Bronchial smooth muscle cell (primary cell): ENCODE measurements at places on chromosomes 5 and 9. TPM values are rescaled to one million over a fixed set of nuclear protein-coding genes. Genes with fewer than 3 reads are reported as not detected.

Gene TRIM7
- 1.7 and 3.0 TPM in 2 replicates for total RNA-seq

Gene PDZD2
- total RNA-seq = 0.09 and 0.16 TPM in 2 replicates

Gene AGXT2
- total RNA-seq = not detected in 2 replicates

Gene PLPPR1
- not detected in 2 replicates for total RNA-seq

Gene NAIF1
- 12.3 and 17.8 TPM in 2 replicates for total RNA-seq

Gene CCDC171
- 4.4 and 5.7 TPM in 2 replicates for total RNA-seq

Gene GLDC
- total RNA-seq = 0.09 and 0.16 TPM in 2 replicates

Gene SV2C
- not detected in 2 replicates for total RNA-seq

Gene GARIN3
- not detected in 2 replicates for total RNA-seq

Gene TSSK1B
- total RNA-seq = 0.16 and 0.26 TPM in 2 replicates

Gene NIM1K
- total RNA-seq = 3.9 and 4.2 TPM in 2 replicates

Gene TMC1
- total RNA-seq = under 0.01 and 0.26 TPM in 2 replicates

Gene REEP2
- 9.8 and 16.4 TPM in 2 replicates for total RNA-seq

Gene PAIP1
- 29.0 and 44.8 TPM in 2 replicates for total RNA-seq

Gene PFDN1
- 21.9 and 30.7 TPM in 2 replicates for total RNA-seq

Gene KCNT1
- total RNA-seq = not detected in 2 replicates

Gene KCNIP1
- not detected in 2 replicates for total RNA-seq

Gene BHMT2
- total RNA-seq = 4.4 and 4.6 TPM in 2 replicates

Gene AGPAT2
- 27.7 and 31.8 TPM in 2 replicates for total RNA-seq

Gene TBC1D2
- total RNA-seq = 1.6 and 4.4 TPM in 2 replicates

Gene GLT6D1
- not detected in 2 replicates for total RNA-seq

Gene AUH
- 32.0 and 39.1 TPM in 2 replicates for total RNA-seq

Gene KCNV2
- not detected in 2 replicates for total RNA-seq

Gene EIF4EBP3
- 1.3 and 1.7 TPM in 2 replicates for total RNA-seq

Gene MEGF9
- total RNA-seq = 5.9 and 7.9 TPM in 2 replicates

Gene MUSK
- 0.32 and 2.1 TPM in 2 replicates for total RNA-seq

Gene LRRC26
- total RNA-seq = not detected in 2 replicates

Gene SLC25A48
- total RNA-seq = not detected in 2 replicates

Gene CDKN2A
- total RNA-seq = 28.2 and 41.6 TPM in 2 replicates

Gene FOXD4
- total RNA-seq = 0.09 and 0.16 TPM in 2 replicates

Gene HTR1A
- not detected in 2 replicates for total RNA-seq

Gene MAP1B
- 84.5 and 132 TPM in 2 replicates for total RNA-seq

Gene IL9
- total RNA-seq = not detected in 2 replicates

Gene SLC6A18
- not detected in 2 replicates for total RNA-seq

Gene PRUNE2
- total RNA-seq = 11.3 and 11.8 TPM in 2 replicates

Gene NOL6
- total RNA-seq = 13.6 and 15.1 TPM in 2 replicates

Gene ADGRV1
- 0.16 and 0.17 TPM in 2 replicates for total RNA-seq

Gene SLC24A2
- not detected in 2 replicates for total RNA-seq

Gene TCF7
- 2.8 and 3.9 TPM in 2 replicates for total RNA-seq

Gene PRR7
- 1.4 and 1.6 TPM in 2 replicates for total RNA-seq

Gene F2RL1
- total RNA-seq = 5.6 and 6.0 TPM in 2 replicates

Gene ACTBL2
- total RNA-seq = under 0.01 TPM in 1 of 2 replicates, not detected in the other

Gene PNPLA7
- total RNA-seq = 1.8 and 3.0 TPM in 2 replicates

Gene HINT1
- total RNA-seq = 173 and 210 TPM in 2 replicates

Gene CDC25C
- 0.26 and 1.1 TPM in 2 replicates for total RNA-seq

Gene BNC2
- total RNA-seq = 28.8 and 42.7 TPM in 2 replicates

Gene HAVCR2
- 0.16 and 3.3 TPM in 2 replicates for total RNA-seq

Gene DPYSL3
- 115 and 180 TPM in 2 replicates for total RNA-seq

Gene LECT2
- total RNA-seq = not detected in 2 replicates

Gene PTBP3
- 5.3 and 8.7 TPM in 2 replicates for total RNA-seq

Gene CA9
- 0.86 and 1.7 TPM in 2 replicates for total RNA-seq

Gene PTGR1
- total RNA-seq = 63.9 and 93.3 TPM in 2 replicates

Gene CKMT2
- total RNA-seq = 1.3 and 3.6 TPM in 2 replicates

Gene ARSK
- 7.1 and 8.5 TPM in 2 replicates for total RNA-seq

Gene CDH9
- total RNA-seq = not detected in 2 replicates

Gene MSX2
- 0.79 and 6.6 TPM in 2 replicates for total RNA-seq
